ENCODE measurements at places on chromosomes 11 and 22. TPM values are rescaled to one million over a fixed set of nuclear protein-coding genes. Genes with fewer than 3 reads are reported as not detected.

DNAJB7 gene
- not detected for total RNA-seq

OR1S2 gene
- total RNA-seq = not detected

HYLS1 gene
- 11.5 TPM for total RNA-seq

PGM2L1 gene
- total RNA-seq = 7.9 TPM

CCND1 gene
- total RNA-seq = 247 TPM

CSF2RB gene
- total RNA-seq = 0.14 TPM

OR5T1 gene
- total RNA-seq = not detected

MUC6 gene
- not detected for total RNA-seq

SLC22A25 gene
- total RNA-seq = not detected

SLC22A8 gene
- not detected for total RNA-seq

SLC37A2 gene
- total RNA-seq = 0.88 TPM

PITPNM1 gene
- total RNA-seq = 33.5 TPM

FOSL1 gene
- 76.5 TPM for total RNA-seq

MPZL3 gene
- 0.86 TPM for total RNA-seq

PGA3 gene
- total RNA-seq = 1.1 TPM

NRIP3 gene
- 6.1 TPM for total RNA-seq

ZP1 gene
- 0.14 TPM for total RNA-seq

RASL10A gene
- not detected for total RNA-seq

TBX10 gene
- total RNA-seq = not detected

GSTP1 gene
- 520 TPM for total RNA-seq

RBM14 gene
- total RNA-seq = 53.5 TPM

ALX4 gene
- not detected for total RNA-seq

IL17REL gene
- total RNA-seq = not detected

IGSF22 gene
- total RNA-seq = not detected

KCNE3 gene
- not detected for total RNA-seq

CTSW gene
- not detected for total RNA-seq

OR52I2 gene
- not detected for total RNA-seq
